ENCODE measurements at places on chromosomes 1 and 21. TPM values are rescaled to one million over a fixed set of nuclear protein-coding genes. Genes with fewer than 3 reads are reported as not detected.

- no peak for DNase-seq
Observed at GRCh38 chr1:167564612-167565270, 11.2 kb upstream of the CREG1 start.

RGS16 gene
- total RNA-seq, result 0.48 TPM

DNA sequence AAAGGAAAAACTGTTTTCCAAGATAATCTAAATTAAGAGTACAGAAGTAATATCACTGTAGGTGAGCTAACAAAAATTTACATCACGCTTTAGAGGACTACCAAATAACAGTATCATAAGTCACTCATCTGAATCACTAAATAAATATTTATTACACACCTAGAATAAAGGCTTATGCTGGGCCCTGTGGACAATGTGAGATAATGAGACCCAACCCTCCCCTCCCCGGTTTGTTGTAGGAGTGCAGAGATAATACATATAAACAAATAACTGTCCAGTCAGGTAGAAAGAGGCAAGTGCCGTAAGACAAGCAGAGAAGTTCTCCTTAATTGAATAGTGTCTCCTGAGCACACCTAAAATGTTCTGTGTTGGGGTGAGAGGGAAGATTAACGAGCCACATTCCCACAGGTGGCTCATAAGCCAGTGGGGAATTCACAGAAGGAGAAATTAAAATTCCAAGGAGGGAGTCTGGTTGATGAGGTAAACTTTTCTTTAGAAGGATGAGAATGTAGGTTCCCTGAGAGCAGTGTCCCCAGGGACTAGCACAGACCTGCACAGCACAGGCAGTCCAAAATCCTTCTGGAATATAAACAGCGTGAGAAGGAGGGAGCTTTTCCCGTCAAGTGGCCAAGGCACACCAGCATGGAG is 241.4 kb downstream of the NFIA start:
- no peak for DNase-seq

GRCh38 chr1:27574871-27575831 is 28.8 kb downstream of the AHDC1 start:
- peak; percentile 92 for DNase-seq

- DNase-seq, result no peak
Observed at GRCh38 chr1:93729502-93729901, 47.9 kb upstream of the BCAR3 start.

DNA sequence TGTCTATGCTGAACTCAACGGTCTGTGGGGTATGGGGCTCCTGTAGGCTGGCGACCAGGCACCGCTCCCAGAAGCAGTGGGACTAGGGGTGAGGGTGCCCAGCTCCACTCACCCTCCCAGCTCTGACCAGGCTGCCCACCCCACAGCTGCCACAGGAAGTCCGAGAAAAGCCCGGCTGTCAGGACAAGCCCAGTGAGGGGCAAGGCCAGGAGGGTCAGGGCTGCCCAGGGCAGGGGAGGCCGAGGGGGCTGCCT is 3.5 kb upstream of the TMEM52 start:
- DNase-seq, result no peak

ANP32E gene
- total RNA-seq, result 32.2 TPM

- no peak for DNase-seq
Observed at GRCh38 chr1:77200806-77201205, 18.4 kb downstream of the PIGK start.
